Activated T-helper 1 cell treated with anti-CD3 and anti-CD28 coated beads, Interleukin-2, amount 50 U/mL, for 16 hours (primary cell): ENCODE measurements at places on chromosomes 7 and 10.

GRCh38 chr10:4307910-4308309, 518.1 kb upstream of the AKR1E2 start:
- no peak for DNase-seq

DNA sequence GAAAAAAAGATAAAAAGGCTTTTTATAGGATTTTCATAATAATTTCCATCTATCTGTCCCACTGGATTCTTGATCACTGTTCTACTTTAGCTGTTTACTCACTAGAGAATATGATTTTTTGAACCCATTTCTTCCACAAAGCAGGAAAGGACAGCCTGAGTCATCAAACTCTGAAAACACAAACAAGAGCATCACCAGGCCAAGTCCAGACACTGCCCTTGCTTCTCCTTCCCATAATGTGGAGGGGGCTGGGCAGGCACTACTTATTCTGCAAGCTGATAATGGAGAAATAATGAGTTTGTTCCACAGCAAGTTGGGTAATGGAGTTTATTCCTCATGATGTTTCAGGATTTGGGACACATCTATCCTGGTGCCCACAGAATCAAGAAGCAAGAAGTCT, 13.0 kb upstream of the KCNIP2 start:
- DNase-seq, result no peak

DNA sequence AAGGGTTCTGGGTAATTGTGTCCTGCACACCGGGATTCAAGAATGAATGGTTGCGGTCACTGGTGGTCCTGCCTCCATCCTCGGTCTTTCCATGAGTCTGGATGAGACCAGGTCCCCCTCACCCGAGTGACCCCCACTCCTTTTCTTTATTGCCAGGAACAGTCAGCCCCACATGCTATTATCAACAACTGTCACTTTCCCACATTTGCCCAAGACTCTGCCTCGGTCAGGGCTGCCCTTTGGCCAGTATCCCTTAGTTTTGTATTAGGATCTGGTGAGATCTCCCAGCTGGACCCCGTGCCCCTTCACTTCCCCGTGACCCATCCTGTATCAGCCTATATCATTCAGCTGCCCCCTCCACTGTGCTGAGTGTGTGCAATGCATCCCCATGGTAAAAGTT, 288.3 kb downstream of the ADARB2 start:
- DNase-seq, result no peak

- DNase-seq, result no peak
Measured at GRCh38 chr7:120472892-120473291, 199.9 kb downstream of the KCND2 start.

DNA sequence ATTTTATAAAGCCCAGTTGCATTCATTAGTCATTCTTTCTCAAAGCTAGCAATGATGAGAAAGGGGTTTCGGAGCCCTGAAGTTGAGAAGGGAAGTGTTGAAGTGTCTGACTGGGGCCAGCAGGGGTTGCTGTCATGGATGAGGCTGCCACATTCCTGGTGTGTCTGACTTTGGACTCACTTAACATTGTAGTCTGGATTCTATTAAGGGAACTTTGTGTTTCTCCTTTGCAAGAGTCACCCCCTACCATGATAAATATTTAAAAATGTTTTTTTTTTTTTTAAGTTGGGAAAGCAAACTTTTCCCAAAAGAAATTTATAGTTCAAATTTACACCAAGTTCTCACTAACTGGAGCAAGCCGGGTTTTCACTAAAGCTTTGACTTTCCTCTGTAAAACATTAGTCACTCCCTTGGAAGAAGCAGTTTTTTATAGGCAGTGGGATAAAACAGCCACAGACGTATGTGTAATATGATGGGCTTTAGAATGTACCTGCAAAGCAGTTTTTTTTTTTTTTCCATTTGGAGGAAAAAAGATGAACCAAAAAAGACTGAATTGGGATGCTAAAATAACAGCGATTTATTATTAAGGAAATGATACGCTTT, 243.6 kb downstream of the TWIST1 start:
- no peak for DNase-seq

GRCh38 chr7:89283302-89283701, 487.8 kb upstream of the TEX47 start:
- DNase-seq, result no peak

DNA sequence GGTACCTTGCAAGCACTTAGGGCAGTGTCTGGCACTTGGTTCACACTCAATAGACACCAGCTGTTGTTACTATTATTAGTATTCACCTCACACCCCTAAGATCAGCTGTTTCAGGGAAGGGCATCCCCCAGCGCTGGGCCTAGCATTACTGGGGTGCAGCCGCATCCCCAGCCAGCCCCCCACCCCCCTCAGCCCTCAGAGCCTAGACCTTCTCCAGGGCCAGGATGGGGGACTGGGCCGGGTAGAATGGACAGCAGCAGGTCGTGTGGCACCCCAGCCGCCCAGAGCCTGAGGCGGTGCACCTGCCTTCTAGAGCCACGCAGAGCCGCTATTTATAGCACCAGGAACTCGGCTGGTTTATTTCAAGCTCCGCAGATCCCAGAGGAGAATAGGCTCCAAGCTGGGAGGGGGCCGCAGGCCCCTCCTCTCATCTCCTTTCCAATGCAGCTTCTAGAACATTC, 60.5 kb downstream of the GTF2IRD1 start:
- DNase-seq, result no peak

- no peak for DNase-seq
Measured at GRCh38 chr10:22047812-22048211, 44.3 kb upstream of the DNAJC1 start.

GRCh38 chr7:98981701-98982100, 103.4 kb downstream of the TRRAP start:
- no peak for DNase-seq

DNA sequence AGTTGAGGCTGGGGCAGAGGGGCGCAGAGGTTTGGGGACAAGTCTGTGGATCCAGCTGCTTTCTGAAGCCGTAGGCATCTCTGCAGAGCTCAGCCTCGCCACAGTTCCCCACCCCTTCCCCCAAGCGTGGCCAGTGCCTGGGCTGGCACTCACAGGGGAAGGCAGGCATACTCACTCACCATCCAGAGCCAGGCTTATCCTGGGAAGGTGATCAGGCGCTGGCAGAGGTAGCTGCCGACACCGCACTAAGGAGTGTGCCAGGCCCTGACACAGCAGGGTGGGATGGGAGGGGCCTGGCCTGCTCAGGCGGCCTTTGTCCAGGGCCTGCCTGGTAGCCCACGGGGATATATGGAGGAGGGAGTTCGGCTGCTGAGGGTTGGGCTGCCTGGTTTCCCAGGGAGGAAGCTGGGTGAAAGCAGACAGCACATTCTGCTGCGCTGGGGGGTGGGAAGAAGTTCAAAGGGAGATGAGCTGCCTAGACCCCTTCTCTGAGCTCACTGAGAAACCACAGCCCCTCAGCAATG, 15.9 kb downstream of the VSIR start:
- DNase-seq, result no peak

GRCh38 chr7:148537435-148537834, 53.1 kb upstream of the C7orf33 start:
- DNase-seq, result no peak
